ENCODE measurements at places on chromosomes 2 and 18. TPM values are rescaled to one million over a fixed set of nuclear protein-coding genes. Genes with fewer than 3 reads are reported as not detected.

- no peak for DNase-seq
These were observed 91.2 kb downstream of the TWIST2 start for GRCh38 chr2:238939074-238939473.

- DNase-seq: no peak
These were observed 336.5 kb downstream of the KCNS3 start for GRCh38 chr2:18214936-18215335.

GRCh38 chr2:161131804-161132203 is 28.4 kb upstream of the TANK start:
- no peak for DNase-seq

The EPB41L3 gene
- 58.2 TPM for polyA plus RNA-seq

The DSG3 gene
- not detected for polyA plus RNA-seq

The CNTNAP5 gene
- polyA plus RNA-seq: not detected

The PLCL1 gene
- 16.6 TPM for polyA plus RNA-seq
